ENCODE measurements at places on chromosomes 12 and 14.

GRCh38 chr12:49129332-49130150 lies 1.7 kb downstream of the TUBA1B start:
- no peak for DNase-seq

DNA sequence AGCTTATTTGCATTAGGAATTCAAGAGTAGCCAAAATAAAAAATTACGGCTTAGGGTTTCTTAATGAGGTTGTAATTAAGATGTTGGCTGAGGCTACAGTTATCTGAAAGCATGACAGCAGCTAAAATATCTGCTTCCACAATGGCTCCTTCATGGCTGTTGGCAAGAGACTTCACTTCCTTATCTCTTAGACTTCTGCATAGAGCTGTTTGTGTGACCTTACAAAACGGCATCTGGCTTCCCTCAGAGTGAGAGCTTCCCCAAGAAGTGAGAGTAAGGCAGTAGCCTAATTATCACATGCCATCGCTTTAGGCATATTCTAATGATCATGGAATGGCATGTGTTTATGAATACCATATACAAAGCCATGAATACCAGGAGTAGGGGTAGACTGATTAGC lies 57.6 kb downstream of the CCDC59 start:
- DNase-seq: no peak

- no peak for DNase-seq
Measured at GRCh38 chr12:124761871-124762270, 101.8 kb downstream of the SCARB1 start.

DNA sequence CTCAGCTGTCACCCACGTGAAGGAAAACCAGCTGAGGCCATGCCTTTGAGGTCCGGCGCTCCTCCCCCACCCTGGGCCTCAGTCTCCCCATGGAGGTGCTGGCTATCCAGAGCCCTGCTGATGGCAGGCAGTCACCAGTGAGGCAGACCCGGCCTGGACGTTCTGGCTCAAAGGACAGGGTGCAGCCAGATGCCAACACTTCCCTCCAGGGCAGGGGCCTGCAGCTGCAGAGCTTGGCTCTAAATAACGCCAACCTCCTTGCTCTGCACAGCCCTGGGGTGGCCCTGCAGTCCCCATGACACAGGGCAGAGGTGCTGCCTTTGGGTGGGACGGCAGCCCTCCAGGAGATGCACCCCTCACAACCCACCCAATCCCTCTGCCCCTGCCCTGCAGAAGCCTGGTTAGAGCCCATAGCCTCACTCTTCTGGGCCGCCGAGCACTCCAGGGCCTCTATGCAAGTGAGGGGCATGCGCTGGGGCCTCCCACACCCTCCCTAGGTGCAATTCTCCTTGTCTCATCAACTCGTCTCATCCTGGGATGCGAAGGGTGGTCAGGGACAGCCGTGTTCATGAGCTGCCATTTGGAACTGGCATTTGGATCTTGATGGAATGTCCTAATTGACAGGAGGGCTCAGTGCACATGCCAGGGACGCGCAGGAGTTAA lies 30.4 kb downstream of the CCDC85C start:
- no peak for DNase-seq

GRCh38 chr12:12387501-12387900 lies 30.6 kb downstream of the BORCS5 start:
- DNase-seq: no peak

- DNase-seq: no peak
Measured at GRCh38 chr12:44331269-44331668, 495.4 kb downstream of the TMEM117 start.

GRCh38 chr14:35708062-35708461 lies 101.0 kb downstream of the RALGAPA1 start:
- no peak for DNase-seq

DNA sequence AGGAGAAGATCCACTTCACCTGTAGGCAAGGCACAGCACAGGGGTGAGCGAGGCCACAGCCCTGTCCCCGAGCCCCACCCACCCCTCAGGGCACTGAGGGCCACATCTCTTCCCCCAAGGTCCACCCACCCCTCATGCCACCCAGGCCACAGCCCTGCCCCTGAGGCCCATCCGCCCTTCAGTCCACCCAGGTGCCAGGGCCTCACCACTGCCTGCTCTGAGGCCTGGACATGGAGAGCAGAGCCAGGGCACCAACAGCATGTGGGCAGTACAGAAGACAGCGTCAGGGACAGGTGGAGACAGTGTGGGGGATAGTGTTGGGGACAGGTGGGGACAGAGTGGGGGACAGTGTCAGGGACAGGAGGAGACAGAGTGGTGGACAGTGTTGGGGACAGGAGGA lies 138.3 kb downstream of the TMEM121 start:
- DNase-seq: no peak

- no peak for DNase-seq
Measured at GRCh38 chr14:22448035-22448904, 140.8 kb downstream of the DAD1 start.

DNA sequence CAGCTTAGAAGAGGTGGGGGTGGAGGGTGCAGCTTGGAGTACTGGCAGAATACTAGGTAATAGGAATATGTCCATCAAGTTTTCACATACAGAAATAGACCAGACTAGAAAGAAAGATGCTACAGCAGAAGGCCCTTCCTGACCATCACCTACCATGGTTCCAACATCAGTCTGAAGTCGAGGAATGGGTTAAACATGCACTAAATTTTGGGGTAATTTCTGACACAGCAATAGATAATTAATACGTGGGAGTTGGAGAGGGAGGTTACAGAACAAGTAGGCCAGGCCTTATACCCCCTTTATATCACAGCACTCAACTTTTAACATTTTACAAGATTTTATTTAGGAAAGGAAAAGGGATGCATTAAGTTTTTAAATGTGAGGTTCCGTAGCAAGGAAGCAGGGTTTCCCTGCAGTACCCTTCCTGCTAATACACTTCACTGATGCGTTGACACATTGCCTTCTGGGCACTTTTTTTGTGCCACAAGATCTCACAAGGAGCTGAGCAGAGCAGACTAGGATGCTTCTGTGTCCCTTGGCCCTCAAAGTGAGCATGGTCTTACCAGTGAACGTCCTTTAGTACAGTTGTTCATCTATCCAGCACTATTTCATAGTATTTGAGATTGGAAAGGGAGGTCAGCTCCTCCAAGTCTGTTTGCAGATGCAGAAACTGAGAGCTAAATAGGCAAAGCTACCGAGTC lies 50.8 kb downstream of the EID3 start:
- DNase-seq: no peak

GRCh38 chr12:68276402-68276930 lies 23.1 kb upstream of the IL22 start:
- no peak for DNase-seq

- no peak for DNase-seq
Measured at GRCh38 chr12:8609061-8609570, 3.5 kb downstream of the AICDA start.

GRCh38 chr12:118188690-118189371 lies 52.9 kb downstream of the PEBP1 start:
- DNase-seq: no peak

GRCh38 chr12:52942066-52942900 lies 6.6 kb upstream of the KRT18 start:
- no peak for DNase-seq

- DNase-seq: no peak
Measured at GRCh38 chr12:15996948-15997347, 85.8 kb downstream of the DERA start.

GRCh38 chr12:62250671-62251608 lies 9.3 kb upstream of the USP15 start:
- no peak for DNase-seq

DNA sequence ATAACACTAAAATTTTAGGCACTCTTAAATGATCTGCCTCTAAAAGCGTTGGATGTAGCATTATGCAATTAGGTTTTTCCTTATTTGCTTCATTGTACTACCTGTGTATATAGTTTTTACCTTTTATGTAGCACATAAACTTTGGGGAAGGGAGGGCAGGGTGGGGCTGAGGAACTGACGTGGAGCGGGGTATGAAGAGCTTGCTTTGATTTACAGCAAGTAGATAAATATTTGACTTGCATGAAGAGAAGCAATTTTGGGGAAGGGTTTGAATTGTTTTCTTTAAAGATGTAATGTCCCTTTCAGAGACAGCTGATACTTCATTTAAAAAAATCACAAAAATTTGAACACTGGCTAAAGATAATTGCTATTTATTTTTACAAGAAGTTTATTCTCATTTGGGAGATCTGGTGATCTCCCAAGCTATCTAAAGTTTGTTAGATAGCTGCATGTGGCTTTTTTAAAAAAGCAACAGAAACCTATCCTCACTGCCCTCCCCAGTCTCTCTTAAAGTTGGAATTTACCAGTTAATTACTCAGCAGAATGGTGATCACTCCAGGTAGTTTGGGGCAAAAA lies 4.1 kb downstream of the CDKN1B start:
- DNase-seq: no peak

DNA sequence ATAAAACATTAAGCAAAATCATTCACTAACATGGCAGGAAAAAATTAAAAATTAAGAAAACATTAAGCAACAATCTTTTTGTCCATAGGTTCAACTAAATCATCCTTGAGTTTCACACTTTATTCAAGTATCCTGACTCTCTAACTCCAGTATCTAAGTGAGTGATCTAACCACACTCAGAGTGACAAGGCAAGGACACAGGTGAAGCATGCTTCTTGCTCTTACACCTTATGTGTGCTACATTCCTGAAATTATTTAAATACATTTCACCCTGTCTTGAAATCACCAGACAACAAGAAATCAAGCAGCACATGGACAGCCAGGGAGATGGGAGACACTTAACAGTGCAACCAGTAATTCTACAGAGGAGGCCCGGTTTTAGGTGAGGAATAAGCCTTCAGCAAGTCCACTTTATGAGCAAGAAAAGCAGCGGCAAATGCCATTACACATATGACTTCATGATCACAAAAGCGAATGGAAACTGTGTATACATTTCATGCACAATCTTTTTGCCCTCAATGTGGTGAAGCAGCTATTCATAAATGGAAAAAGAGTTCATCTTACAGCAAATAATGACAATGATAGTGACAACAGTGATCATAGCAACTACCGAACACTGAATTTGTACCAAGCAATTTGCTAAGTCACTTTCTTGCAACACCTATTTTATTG lies 37.4 kb downstream of the PHLDA1 start:
- no peak for DNase-seq

- no peak for DNase-seq
Measured at GRCh38 chr12:44509471-44509870, 366.6 kb downstream of the NELL2 start.

GRCh38 chr12:121925358-121925695 lies 6.9 kb downstream of the CFAP251 start:
- no peak for DNase-seq

GRCh38 chr12:131923260-131923659 lies 5.8 kb upstream of the PUS1 start:
- no peak for DNase-seq

- no peak for DNase-seq
Measured at GRCh38 chr14:31944256-31945073, 132.6 kb upstream of the ARHGAP5 start.

- DNase-seq: no peak
Measured at GRCh38 chr14:51208982-51209381, 31.1 kb upstream of the TMX1 start.

DNA sequence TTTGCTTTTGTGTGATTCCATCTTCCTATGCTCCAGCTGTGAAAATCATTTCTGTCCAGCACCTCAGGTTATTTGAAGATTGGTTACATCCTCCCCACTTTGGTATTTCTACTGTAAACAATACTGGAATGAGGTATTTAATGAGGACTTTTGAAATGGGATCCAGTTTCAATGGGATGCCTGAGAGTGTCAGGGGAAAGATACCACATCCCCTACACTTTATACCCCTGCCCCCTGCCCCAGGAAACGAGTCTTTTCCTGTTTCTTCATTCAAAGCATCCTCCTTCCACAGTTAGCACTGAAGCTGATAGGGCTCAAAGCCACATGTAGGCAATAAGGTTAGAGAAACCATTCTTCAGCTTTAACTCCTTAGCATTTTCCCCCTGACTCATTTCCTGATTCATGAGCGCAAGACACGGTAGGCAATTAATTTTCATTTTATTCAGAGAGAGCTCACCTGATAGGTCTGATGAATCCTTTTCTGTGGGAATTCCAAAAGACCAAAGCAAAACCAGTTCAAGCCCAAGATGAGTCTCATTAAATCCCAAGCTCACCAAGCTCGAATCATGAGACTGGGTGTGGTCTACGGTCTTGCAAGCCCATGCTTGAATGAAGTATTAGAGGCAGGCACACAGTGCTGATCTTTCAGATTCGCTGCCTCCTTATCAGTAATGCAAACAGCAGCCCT lies 143.6 kb upstream of the CRY1 start:
- DNase-seq: no peak

DNA sequence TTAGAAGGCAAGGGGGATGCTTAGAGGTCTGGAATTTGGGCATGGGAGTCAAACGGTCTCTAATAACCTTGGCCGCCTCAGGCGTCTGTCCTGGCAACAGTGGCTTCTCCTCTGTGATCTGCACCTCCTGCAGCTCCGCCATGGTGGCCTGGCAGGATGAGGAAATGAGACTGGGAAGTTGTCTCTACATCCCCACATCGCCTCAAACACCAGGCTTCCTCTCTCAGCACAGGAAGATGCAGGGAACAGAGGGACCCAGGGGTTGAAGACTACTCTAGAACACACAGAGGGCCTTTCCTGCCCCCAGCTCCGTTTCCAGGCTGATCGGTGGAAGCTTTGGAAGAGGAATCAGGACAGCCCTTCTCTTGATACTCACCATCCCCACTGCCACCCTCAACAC lies 1.7 kb downstream of the NDRG2 start:
- no peak for DNase-seq

DNA sequence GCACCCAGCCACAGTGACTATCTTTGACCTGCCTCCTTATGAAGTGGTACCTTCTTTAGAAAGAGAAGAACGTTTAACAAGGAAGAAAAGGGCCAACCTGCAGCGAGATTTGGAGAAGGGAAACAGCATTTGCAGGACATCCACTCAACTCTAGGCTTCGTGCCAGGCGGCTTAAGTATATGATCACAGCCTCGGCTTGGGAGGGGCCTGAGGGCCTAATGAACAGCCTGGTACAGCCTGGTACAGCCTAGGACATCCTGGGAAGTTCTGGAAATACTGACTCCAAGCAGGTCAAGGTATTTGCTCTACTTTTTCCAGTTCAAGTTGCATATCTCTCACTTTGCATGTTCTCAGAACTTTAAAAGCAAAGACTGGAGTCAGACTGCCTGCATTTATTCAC lies 16.1 kb downstream of the HCAR2 start:
- peak; percentile 14 for DNase-seq

DNA sequence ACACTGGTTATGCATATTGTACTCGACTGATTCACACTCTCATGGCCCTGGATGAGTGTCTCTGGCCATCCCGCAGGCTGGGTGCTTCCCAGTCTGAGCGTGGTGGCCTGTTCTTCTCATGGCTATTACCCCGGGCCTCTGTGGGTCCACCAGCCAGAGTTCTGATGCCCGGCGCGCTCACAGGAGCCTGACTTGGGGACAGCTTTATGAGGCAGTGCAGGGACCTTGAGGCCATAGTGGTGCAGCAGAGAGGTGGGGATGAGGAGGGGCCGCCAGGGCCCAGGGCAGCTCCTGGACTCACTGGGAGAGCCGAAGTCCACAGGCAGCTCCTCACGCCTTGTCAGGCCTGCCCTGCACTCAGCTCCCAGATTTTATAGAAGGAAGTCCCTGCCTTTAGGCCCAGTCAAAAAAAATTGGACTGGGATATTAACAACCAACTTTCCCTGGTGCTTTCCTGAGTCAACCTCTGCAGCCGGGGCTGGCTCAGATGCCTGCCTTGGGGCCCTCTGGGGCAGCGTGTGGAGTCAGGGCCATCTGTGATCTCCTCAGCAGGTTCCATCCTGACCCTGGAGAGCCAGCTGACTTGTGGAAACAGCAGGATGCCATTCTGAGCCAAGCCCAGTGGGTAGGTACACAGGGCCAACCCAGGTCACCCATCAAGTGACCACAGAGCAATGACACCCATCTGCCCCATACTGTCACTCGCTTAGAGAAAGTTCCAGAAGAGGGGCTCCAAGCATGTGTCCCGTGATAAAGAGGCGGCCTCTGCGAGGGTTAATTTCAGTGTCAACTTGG lies 89.4 kb upstream of the DIO3 start:
- no peak for DNase-seq

Data from NCI-H187 treated with DMSO at 0.1 percent for 48 hours (cell line).